Hair follicle dermal papilla cell (primary cell): ENCODE measurements at places on chromosomes 7 and 10. TPM values are rescaled to one million over a fixed set of nuclear protein-coding genes. Genes with fewer than 3 reads are reported as not detected.

The CD36 gene
- 7.5 and 8.9 TPM in 2 replicates for total RNA-seq

The TEX36 gene
- total RNA-seq, result 0.24 and 0.32 TPM in 2 replicates

The NPC1L1 gene
- not detected in 2 replicates for total RNA-seq

The TMEM72 gene
- not detected in 2 replicates for total RNA-seq

The CEP55 gene
- 2.9 and 4.9 TPM in 2 replicates for total RNA-seq

The METTL27 gene
- 9.0 and 9.4 TPM in 2 replicates for total RNA-seq

The CTNNA3 gene
- under 0.01 and 0.24 TPM in 2 replicates for total RNA-seq

The LRMDA gene
- total RNA-seq, result 1.5 and 2.9 TPM in 2 replicates

The TLX1 gene
- not detected in 2 replicates for total RNA-seq

The ZCCHC24 gene
- 101 and 106 TPM in 2 replicates for total RNA-seq

The VAX1 gene
- total RNA-seq, result not detected in 2 replicates

The CYP26C1 gene
- under 0.01 and 0.16 TPM in 2 replicates for total RNA-seq

The MGMT gene
- total RNA-seq, result 15.7 and 19.9 TPM in 2 replicates

The GTF2IRD2 gene
- total RNA-seq, result 11.8 and 17.8 TPM in 2 replicates

The ADAM12 gene
- 102 and 168 TPM in 2 replicates for total RNA-seq

The HOXA2 gene
- 0.12 and 0.32 TPM in 2 replicates for total RNA-seq

The HOXA11 gene
- not detected in 2 replicates for total RNA-seq

The COL13A1 gene
- 9.5 and 15.4 TPM in 2 replicates for total RNA-seq

The WDR86 gene
- total RNA-seq, result 0.24 and 1.1 TPM in 2 replicates

The INTS1 gene
- total RNA-seq, result 64.7 and 67.3 TPM in 2 replicates

The LIPF gene
- not detected in 2 replicates for total RNA-seq

The MAD1L1 gene
- total RNA-seq, result 56.1 and 67.5 TPM in 2 replicates

The AKR1D1 gene
- total RNA-seq, result not detected in 2 replicates

The C7orf33 gene
- total RNA-seq, result not detected in 2 replicates

The OR13A1 gene
- not detected in 2 replicates for total RNA-seq

The CLCN1 gene
- total RNA-seq, result under 0.01 TPM in 1 of 2 replicates, not detected in the other

The SPAM1 gene
- not detected in 2 replicates for total RNA-seq

The STYXL1 gene
- 28.2 and 37.0 TPM in 2 replicates for total RNA-seq

The DNAJC12 gene
- 0.32 and 1.1 TPM in 2 replicates for total RNA-seq

The CRHR2 gene
- not detected in 2 replicates for total RNA-seq
